ENCODE measurements at places on chromosomes 6 and 20.

DNA sequence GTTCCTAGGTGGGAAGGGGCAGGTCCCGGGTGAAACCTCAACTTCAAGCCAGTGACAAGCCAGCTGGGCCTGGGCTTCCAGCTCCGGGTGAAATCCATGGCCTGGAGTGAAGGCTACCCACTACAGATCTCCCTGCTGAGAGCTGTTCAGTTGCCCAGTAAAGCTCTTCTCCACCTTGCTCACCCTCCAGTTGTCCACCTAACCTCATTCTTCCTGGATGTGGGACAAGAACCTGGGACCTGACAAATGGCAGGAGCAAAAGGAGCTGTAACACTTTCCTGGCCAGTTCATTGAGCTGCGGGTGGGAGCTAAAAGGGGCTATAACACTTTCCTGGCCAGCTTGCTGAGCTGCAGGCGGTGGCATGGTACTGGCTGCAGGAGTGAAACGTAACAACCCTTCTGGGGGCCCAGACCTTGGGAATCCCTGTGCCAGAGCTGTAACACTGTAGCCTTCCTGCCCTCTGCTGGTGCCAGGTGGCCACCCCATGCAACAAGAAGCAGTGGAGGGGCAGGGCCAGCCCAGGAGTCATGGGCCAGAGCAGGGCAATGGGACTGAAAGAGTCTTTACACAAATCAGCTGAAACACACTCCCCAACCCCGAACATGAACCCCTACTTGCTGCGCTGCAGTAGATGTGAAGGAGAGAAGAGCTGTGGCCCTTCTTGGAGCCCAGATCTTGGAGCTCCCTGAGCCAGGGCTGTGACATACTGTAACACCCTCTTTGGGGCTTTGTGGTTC, 3.6 kb upstream of the HINT3 start:
- DNase-seq, result peak; percentile 22

DNA sequence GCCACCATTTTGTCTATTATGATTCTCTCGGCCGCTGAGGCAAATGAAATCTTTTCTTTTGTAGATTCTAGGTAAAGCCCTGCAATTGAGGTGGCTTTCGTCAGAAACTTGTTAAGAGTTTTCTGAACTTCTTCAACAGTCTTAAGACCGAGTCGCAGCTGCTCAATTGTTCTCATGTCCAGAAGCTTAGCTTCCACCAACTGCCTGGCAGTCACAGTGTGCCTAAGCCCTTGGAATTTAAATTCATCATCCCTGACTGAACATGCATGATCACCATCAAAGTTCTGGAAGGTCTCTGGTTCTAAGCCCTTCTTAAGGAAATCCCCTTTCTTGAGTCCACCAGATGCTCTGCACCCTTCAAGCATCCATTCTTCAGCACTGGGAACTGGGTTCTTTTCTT, 25.7 kb downstream of the DST start:
- DNase-seq, result no peak

DNA sequence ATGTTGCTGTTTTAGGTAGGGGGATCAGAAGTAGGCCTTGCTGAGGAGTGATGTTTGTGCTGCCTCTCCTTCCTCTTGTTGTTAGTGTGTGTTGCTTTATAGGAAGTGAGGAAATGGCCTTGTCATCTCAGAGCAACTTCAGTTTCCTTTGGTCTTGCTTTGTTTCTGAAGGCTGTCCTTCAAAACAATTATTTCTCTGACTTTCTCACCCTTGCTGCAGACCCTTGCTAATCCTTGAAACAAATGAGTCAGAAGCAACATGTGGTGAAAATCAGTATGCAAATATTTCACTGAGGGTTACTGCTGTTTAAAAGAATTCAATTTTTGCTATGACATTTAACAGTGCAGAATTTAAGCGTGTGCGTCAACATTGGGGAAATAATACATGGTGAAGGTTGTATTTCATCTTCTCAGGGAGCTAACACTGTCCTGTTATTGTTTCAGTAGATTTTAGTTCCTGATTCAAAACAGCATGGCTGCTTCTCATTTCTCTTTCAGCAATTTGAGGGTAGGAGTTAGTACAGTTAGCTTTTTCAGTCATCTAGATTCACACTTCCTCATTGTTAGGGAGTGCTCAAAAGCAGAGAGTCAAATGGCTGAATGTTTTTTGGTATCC, 13.8 kb downstream of the RNF144B start:
- DNase-seq, result peak; percentile 71

DNA sequence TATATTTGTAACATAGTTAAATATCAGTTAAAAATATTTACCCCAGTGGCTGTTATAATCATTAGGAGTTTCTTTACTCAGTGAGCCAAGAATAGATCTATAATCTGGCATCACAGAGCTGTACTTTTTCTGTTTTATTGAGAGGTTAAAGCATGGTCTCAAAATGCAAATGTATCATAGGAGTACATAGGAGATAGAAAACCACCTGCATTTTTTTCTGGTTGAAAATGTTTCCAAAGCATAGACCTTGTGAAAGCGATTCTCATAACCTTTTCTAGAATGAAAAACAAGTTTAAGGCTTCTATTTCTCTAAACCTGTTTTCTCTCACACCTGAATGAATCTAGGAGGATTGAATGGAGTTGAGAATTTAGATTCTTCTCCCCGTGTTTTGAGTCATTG, 14.4 kb downstream of the KCNQ5 start:
- no peak for DNase-seq

- no peak for DNase-seq
These were observed 70.3 kb upstream of the RALGAPA2 start for GRCh38 chr20:20782755-20783154.

DNA sequence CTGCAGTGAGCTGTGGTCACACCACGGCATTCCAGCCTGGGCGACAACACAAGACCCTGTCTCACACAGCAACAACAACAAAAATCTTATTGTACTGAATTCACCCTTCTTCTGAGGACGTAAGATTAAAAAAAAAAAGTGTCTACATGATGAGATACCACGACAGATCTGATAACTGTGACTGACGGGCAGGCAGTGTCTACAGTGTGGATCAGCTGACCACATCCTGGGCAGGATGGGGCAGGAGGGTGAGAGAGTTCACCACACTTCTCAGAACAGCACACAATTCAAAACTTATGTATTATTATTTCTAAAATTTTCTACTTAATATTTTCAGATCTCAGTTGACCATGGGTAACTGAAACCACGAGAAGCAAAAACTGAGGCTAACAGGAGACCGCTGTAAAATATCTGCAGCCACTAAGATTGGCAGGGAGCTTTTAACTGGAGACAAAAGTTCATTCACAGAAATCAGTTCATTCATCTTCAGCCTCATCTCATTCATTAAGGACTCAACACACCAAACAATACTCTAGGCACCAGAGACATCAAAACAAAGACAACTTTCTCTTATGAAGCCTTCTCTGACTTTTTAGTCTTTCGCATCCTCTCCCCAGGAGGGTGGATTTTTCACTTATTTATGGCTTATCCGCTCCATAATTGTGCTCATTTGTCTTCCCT, 15.7 kb upstream of the NHSL1 start:
- DNase-seq, result no peak

GRCh38 chr6:44049989-44050871, 77.0 kb downstream of the MRPL14 start:
- no peak for DNase-seq

- no peak for DNase-seq
These were observed 525.9 kb upstream of the NRSN1 start for GRCh38 chr6:23600118-23600517.

GRCh38 chr20:40493549-40493948, 195.5 kb downstream of the MAFB start:
- DNase-seq, result no peak
